T-helper 2 cell (primary cell): ENCODE measurements at places on chromosomes 16 and 17.

DNA sequence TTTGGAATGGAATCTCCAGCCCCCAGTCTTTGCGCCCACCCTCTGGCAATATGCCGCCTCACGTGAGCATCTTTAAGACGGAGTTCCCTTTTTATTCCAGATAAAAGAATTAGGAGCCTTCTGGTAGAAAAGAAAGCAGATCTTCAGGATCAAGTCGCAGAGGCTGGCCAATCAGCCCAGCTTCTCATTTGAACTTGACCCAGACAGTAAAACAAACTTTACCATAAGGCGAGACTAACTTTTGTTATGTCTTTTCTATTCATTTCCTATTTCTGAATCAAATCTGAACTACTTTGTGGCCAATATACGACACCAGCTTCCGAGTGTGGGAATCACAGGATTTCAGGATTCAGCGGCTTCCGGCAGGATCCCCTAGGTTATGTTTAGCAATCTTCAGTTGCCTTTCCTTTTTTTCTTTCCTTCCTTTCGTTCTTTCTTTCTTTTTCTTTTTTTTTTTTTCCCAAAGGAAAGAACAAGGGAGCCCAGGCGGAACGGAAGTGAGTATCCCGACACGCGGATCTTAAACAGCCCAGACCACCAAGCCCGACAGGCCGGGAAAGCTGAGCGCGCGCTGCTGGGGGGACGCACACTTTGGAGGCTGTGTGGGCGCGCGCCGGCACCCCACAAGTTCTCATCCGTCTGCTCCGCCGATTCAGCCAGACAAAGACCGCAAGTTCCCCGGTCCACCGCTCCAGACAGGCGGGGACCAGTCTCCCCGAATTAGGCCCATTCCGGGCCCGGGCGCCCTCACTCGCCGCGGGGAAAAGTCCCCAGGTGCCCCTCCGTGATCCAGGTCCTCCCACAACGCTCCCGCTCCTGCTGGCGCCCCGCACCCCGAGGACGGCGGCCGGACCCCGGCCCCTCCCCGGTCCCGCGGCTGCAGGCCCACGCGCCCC, 633 bp downstream of the TBC1D16 start:
- peak; percentile 16 for DNase-seq

DNA sequence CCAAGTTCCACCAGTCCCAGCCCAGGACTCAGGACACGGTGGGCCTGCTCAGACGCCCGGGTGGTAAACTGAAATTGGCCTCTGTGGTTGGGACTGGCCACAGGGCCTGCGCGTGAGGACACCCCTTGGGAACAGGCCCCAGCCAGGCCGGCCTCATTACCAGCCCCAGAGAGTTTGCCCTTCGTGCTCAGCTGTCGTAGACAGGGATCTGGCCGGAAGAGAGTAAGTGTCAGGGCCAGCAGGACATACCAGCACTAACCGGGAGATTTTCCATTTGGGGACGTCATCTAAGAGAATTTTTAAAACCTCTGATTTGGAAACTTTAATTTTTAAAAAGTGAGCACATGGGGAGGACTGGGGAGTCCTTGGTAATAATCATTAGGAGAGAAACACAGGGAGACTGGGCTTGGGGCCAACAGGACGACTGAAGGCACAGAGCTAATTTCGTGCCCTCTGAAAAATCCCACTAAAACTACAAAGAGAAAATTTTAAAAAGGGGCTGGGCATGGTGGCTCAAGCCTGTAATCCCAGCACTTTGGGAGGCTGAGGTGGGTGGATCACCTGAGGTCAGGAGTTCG, 2.4 kb upstream of the RBFOX3 start:
- no peak for DNase-seq

GRCh38 chr16:85178596-85178995, 66.3 kb upstream of the CIBAR2 start:
- no peak for DNase-seq

DNA sequence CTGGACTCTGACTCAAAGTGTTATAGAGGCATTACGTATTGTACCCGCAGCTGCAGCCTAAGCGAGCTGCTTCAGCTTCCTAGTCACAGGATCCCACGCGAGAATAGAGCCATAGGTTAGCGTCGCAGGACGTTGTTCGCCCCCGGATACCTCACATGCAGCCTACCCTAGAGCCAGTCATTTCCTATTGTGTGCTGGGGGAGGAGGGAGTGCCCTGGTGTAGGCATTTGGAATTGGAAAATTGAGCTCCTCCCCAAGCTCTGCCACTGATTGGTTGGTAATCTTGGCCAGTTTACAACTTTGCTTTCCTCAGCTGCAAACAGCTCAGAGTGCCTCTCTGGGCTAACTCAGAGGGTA, 530 bp downstream of the NAA60 start:
- DNase-seq: peak; percentile 25

DNA sequence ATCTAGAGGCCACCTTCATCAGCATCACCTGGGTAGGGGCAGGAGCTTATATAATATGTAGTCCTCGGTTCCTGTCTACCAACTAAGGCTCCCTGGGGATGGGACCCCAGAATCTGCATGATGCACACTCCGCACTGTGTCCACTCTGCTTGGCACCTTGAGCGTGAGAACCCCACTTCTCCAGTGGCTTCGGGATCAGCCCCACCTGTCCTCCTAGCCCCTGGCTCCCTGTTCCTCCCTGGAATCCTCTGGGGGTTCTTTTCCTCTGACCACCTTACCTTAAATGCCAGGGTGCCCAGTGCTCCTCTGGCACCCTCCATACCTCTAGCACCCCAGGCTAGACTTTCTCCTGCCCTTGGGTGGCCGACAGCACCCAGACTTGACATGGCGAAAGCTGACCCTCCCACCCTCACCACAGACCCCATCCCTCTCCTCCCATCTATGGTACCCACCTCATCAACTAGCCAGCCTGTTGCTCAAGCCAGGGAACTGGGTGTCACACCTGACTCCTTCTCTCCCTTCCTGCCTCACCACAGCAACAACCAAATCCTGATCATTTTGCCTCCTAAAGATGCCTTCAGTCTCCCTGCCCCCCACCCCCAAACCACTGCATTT, 2.8 kb upstream of the NXPH3 start:
- no peak for DNase-seq

GRCh38 chr17:16429083-16429482, 13.7 kb downstream of the TRPV2 start:
- no peak for DNase-seq

DNA sequence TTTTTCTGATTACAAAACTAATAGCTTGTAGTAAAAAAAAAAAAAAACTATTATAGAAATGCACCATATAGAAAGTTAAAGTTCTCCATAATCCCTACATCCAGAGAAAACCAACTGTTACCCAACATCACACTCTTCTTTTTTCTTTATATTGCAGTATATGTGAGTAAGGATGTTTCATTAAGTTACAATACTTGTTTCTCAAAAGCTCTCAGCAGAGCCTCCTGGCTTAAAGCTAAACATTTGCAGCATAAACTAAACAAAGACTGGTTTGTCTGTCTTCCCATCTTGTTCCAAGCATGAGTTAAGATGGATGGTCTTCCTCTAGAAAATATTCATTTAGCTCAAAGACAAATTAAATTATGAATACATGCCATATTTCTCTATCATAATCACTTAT, 25.2 kb downstream of the GRB2 start:
- no peak for DNase-seq

- no peak for DNase-seq
These were observed 21.3 kb downstream of the CA4 start for GRCh38 chr17:60170835-60171752.

- DNase-seq: no peak
These were observed 20.6 kb upstream of the COL1A1 start for GRCh38 chr17:50221864-50222545.

GRCh38 chr16:20510323-20510722, 59.0 kb downstream of the ACSM2A start:
- no peak for DNase-seq

GRCh38 chr17:45129940-45130680, 2.2 kb downstream of the PLCD3 start:
- no peak for DNase-seq

DNA sequence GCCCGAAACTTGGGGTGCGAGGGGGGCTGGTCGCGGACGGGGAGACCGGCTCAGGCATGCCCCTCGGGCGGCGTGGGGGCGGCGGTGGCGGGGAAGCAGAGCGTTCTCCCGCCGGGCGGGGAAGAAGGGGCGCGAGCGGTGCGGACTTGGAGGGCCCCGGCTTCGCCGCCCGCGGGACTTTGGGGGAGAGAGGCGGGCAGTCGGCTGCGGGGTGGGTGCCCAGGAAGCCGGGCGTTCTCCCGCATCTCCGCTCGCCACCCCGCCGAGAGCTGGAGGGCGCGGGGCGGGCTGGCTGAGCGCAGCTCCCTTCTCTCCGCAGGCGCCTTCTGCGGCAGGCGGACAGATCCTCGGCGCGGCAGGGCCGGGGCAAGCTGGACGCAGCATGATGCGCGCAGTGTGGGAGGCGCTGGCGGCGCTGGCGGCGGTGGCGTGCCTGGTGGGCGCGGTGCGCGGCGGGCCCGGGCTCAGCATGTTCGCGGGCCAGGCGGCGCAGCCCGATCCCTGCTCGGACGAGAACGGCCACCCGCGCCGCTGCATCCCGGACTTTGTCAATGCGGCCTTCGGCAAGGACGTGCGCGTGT, 772 bp downstream of the NTN1 start:
- DNase-seq: no peak

- no peak for DNase-seq
These were observed 729 bp downstream of the LONP2 start for GRCh38 chr16:48244863-48245195.

GRCh38 chr17:49969134-49969759, at the start of gene DLX4:
DLX4 (plus strand) TSS chr17:49969190; CDS start chr17:49969469, 279 bp downstream.
- DNase-seq: no peak

DNA sequence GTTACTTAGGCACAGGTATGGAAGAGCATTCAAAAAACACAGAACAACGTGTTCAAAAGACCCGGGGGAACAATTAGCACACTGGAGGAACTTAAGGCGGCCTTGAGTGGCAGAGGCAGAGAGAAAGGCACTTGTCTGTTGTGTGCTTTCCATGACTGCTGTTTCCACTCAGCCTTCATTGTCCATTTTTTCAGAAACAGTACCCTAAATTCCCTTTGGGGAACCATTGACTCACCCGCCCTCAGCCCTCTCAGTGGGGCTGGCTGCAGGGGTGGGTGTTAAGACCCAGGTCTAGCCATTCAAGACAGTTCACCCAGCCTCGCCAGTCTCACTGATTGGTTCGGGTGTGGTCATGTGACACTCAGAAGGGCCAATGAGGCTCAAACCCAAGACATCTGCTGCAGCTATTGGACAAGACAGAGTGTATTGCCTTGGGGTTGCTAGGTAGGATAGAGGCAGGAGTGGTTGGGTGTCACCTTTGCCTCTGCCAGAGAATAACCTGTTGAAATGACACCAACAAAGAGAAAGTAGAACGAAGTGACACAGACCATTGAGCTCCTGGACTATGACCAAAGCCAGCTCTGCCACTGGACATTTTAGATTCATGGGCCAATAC, 19.6 kb upstream of the CEP20 start:
- no peak for DNase-seq

GRCh38 chr17:416293-417206, 63.9 kb upstream of the RPH3AL start:
- DNase-seq: peak; percentile 22

DNA sequence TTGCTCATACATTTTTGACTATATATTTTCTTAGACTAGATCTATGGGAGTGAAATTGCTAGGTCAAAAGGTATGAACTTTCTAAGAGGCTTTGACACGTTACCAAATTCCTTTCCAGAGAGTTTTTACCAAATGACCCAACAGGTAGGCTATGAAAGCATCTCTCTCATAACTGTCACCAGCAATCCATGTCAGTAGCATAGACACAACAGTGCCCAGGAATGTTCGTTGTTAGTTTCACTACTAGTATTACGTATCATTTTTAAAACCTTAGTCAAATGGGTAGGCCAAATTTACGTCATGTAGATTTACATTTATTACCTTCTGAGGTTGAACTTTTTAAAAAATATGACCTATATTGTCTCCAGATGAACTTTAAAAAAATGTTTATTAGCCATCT, 66.8 kb downstream of the MARCHF10 start:
- peak; percentile 78 for DNase-seq

DNA sequence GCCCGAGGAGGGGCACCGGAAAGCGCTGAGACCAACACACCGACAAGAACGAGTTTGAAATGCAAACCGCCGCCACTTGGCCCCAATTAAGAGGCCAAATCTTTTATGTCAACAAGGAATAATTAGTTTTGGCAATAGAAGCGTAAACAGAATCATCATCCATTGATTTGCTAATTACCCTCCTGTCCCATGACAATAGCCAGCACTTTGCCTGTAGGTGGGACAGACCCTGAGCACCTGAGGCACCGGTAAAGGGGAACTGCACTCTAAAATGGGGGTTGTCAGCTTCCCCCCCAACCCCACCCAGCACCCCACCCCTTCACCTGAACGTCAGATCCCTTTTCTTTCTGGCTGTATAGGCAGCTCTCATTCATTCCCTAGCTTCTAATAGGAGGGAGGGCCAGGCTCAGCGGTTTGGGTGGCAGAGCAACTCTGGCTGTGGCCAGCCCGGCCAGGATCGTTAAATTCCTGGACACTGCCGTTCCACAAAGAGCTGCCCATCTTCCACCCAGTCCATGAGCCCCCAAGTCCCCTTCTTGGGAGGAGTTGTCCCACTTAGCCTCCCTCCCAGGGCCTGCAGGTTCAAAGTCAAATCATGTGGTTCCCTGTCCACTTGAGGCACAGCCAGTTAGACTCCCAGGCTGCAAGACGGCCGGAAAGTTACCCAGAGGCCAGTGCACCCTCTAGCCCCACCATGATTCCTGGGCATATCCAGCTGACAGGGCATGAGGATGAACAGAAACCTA, 45.8 kb downstream of the WNT3 start:
- DNase-seq: no peak

DNA sequence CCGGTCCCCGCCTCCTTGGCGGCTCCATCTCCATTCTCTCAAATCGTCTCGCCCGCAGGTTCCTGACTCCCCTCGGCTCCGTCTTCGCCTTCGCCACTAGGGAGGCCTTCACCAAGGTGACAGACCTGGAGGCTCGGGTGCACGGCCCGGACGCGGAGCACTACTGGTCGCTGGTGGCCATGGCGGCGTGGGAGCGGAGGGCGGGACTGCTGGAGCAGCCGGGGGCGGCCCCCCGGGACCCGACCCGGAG, 862 bp downstream of the GLTPD2 start:
- no peak for DNase-seq

DNA sequence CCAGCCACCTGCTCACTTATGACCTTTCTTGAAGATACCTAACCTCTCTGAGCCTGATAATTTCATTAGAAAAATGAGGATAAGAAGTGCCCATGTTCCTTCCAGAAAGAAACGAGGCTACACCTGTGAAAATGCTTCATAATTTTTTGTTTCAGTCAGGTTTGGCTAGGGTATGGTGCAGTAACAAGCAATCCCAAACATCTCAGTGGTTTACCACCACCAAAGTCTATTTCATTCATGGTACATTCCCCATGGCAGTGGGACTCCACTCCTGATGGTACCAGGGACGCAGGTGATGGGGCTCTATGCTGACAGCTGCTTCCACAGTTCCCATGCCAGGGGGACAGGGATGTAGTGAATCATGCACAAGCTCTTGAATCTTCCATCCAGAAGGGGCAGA, 147.6 kb upstream of the CES5A start:
- DNase-seq: no peak
